Stimulated activated CD8-positive, alpha-beta memory T cell treated with anti-CD3 and anti-CD28 coated beads, Interleukin-7, amount 100 ng/mL, for 1 hour (primary cell): ENCODE measurements at places on chromosomes 7 and 10.

DNA sequence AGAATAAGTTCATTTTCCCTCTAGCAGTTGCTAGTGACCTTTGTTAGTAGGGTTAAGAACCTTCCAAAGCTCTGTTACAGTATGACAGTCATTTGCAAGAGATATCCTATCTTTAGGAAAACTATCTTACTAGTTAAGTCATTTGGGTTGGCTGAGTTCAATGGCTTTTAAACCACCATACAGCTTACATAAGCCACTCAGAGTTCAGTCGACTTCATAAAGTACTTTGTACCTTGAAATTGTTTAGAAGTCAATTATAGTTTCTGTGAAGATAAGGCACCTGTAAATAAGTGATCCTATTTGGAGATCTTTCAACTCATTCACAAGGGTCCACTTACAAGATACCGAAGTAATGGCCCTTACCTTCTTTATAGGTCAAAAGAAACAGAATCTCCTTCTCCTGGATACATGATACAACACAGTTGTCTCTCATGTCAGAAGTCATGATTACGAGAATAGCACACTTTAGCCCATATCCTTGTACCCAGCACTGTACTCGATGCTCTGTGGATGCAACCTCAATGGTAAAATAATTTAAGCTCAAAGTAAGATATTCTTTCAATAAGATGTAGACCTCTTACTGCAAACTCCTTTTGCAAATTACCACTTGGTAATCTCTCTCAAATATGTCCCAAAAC is 11.9 kb upstream of the ABCC2 start:
- no peak for DNase-seq

GRCh38 chr10:21280971-21281572 is 244.4 kb downstream of the SKIDA1 start:
- DNase-seq: no peak

- no peak for DNase-seq
These were observed 142.0 kb upstream of the NAMPT start for GRCh38 chr7:106426803-106427202.

- no peak for DNase-seq
These were observed 433.9 kb downstream of the RPS24 start for GRCh38 chr10:78467496-78468106.

DNA sequence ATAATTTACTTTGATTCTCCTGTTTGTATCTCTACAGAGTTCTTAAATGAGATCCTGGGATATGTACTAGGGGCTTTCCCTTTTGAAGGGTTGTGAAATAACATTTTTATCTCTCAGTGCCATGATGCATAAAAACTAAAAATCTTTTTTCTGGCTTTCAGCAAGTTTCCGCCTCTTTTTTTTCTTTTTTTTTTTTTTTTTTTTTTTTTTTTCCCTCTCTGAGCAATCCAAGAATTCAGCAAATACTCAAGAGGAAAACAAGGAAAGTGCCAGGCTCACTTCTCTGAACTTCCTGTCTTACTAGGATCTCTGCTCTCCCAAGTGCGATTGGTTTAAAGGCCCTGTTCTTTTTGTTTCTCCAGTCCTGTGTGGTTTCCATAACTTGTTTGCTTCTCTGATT is 79.9 kb downstream of the HYCC1 start:
- no peak for DNase-seq

- DNase-seq: no peak
These were observed 2.5 kb upstream of the TNRC18 start for GRCh38 chr7:5426226-5426475.

GRCh38 chr7:134394056-134394455 is 64.8 kb downstream of the AKR1B1 start:
- no peak for DNase-seq

DNA sequence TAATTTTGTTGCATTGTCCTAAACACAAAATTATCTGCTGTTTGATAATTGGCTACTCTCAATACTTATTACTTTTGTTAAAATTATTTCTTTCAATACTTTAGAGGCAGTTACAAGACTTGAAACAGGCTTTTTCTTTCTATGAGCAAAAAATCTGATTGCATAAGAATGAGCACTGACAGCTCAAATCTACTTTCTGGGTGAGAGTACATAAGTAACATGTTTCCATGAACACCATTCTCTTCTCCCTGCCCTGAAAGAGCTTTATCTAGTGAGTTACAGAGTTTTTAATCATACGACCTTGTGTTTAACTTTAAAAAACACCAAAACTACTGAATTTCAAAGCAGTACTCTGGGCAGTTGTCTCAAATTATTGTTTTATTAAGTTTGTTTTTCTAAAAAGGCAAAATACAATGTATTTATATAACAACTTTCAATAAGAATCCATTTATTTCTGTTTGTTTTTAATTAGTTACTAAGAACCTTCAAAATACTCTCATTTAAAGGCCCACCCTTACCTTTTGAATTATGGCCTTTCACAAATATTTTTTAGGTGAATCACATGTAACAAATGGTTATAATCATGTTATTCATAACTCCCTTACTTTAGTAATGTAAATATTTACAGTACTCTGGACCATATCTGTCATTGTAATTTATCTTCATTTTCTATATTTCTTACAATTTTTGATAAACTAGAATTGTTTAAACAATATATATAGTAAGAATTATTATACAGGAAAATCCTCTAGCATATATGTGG is 23.0 kb upstream of the TFAM start:
- no peak for DNase-seq

DNA sequence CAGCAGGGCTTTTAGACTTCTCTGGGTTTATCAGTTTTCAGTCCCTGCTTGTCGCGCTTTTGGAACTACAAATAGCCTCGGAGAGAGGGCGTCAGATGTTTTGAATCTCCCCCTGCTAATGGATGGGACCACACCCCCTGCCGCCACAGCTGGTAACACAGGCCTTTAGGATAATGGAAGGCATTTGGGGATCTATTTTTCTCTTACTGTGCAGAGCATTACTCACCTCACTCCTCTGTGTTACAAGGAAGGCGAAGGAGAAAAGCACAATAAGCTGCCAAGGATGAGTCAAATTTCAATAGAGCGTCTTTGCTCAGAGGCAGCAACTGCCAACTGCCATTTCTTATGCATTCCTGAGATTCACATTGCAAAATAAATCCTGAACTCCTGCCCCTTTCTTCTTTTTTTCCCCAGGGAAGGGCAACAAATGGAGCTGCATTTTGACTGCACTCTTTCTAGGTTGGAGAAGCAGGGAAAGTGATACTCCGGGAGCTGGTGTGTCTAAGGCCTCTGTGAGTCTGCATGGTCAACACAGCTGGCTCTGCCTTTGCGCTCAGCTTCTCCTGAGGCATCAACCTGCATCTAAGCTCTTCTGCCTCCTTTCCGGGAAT is 31.5 kb upstream of the SMNDC1 start:
- DNase-seq: no peak

DNA sequence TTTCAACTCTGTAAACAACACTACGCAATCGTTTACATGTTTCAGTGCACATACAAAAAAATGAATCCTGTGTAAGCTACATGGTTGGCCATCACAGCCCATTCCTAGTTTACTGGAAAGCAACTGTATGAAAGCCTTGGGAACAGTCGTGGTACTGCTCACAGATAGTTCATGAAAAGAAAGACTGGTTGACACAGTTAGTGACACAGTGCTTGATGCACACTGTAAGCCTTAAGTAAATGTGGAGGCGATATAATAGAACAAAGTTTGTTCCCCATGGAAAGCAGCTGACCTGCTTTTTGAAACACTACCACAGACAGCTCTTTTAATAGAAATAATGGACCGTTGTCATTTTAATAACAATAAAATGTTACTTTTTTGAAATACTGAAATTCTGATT is 5.1 kb downstream of the CACNA2D1 start:
- DNase-seq: no peak

DNA sequence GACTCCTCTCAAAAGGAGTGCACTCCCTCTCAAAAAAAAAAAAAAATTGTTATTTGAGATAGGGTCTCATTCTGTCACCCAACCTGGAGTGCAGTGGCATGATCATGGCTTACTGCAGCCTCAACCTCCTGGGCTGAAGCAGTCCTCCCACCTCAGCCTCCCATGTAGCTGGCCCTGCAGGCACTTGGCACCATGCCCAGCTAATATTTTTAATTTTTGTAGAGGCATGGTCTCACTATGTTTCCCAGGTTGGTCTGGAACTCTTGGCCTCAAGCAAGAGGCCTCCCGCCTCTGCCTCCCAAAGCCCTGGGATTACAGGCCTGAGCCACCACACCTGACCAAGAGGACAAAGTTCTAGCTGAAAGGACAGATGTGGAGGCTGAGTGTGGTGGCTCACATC is 120.3 kb downstream of the EPC1 start:
- DNase-seq: no peak

- no peak for DNase-seq
These were observed 179.6 kb upstream of the LRRTM3 start for GRCh38 chr10:66746246-66746645.

GRCh38 chr7:47097431-47097830 is 484.5 kb downstream of the TNS3 start:
- DNase-seq: no peak

GRCh38 chr7:86833360-86833759 is 189.7 kb downstream of the GRM3 start:
- DNase-seq: no peak
